ENCODE measurements at places on chromosomes 5 and 9.

- no peak for DNase-seq
These were observed 13.9 kb upstream of the TMEM250 start for GRCh38 chr9:136132512-136133050.

GRCh38 chr9:94800424-94801117 lies 74.1 kb downstream of the AOPEP start:
- no peak for DNase-seq

GRCh38 chr9:113943112-113944009 lies 67.3 kb downstream of the ZNF618 start:
- DNase-seq: no peak

DNA sequence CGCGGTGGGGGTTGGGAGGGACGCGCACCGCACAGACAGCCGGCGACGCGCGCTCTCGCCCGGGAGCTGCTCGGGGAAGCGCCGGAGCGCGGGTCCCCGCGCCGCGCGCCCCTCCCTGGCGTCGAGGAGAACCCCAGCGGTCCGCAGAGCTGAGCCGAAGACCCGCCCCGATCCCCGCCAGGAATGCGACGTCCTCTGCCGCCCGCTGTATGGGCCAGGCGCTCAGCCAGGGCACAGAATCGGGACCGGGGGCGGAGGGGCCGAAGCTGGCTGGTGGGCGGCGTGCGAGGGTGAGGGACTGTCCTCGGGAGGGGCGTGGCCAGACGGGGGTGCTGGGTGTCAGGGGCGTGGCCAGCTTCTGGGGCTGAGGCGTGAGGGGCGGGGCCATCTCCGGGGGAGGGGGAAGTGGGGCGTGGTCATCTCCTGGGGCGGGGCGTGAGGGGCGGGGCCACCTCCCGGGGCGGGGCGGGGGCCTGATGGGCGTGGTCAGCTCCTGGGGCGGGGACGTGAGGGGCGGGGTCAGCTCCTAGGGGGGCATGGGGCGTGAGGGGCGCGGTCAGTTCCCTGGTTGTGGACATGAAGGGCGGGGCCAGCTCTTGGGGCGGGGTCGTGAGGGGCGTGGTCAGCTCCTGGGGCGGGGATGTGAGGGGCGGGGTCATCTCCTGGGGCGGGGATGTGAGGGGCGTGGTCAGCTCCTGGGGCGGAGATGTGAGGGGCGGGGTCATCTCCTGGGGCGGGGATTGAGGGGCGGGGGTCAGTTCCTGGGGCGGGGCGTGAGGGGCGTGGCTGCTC lies 965 bp downstream of the PTGDS start:
- DNase-seq: no peak

DNA sequence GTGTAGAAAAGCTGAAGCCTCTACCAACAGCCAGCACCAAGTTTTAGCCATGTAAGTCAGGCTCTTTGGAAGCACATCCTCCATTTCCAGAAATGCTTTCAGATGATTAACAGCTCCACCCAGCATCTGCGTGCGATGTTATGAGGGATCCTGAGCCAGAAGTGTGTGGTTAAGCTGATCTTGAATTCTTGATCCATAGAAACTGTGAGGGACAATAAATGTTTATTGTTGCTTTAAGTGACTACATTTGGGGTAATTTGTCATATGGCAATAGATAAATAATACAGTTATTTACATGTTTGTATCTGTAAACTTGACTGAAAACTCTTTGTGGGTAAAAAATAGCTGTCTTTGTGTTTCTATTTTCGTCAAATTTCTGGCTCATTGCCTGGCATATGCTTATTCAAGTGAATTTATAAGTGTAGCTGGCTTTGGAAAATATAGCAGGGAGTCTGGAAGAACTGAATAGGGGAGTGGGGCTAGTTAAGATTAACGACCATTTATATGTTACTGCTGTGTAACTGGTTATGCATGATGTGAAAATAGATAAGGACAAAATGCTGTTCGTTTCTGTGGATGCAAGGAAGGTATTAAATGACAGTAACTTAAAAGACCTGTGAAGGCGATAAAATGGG lies 234.1 kb downstream of the LRRC70 start:
- no peak for DNase-seq

GRCh38 chr9:109739760-109740159 lies 40.2 kb upstream of the PALM2AKAP2 start:
- no peak for DNase-seq
